ENCODE measurements at places on chromosomes 13 and 19.

GRCh38 chr13:111177081-111177711 is 62.1 kb downstream of the ARHGEF7 start:
- no peak for DNase-seq

DNA sequence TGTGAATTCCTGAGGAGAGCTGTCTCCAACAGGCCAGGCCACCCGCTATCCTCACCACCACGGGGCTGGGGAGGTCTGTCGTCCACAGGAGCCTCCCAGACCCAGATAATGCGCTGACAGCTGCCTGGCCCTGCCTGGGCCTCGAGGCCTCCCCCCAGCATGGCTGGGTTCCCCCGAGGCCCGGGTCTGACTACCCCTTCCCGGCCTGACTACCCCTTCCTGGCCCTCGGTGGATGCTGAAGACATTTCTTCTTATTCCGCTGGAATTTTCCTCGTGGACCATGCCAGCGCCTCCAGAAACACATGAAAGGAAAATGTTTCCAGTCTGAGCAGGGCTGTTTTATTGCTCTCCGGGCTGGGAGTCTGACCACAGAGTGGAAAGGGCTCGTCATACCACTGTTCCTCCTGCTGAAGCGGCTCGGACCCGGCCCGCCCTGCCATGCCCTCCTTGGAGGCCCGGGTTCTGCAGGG is 16.8 kb upstream of the COMP start:
- peak; percentile 47 for DNase-seq

GRCh38 chr19:29861574-29861973 is 49.8 kb downstream of the CCNE1 start:
- DNase-seq: no peak

- no peak for DNase-seq
Measured at GRCh38 chr13:83440465-83440864, 441.8 kb downstream of the SLITRK1 start.

- DNase-seq: no peak
Measured at GRCh38 chr19:4687396-4687795, 17.3 kb upstream of the MYDGF start.

DNA sequence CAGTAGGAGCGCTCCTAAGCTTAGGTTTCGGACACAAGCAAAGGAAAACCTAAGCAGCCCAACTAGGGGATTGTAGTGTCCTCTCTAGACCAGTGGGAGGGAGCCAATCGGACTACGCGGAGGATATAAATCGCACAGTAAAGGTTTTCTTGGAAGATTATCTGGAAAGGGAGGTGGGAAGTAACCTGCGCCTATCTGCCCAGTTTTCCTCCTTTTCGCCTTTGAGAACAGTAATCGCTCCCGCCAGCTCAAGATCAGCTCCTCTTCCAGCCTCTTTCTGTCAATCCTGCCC is 456 bp upstream of the RAB4B start:
- no peak for DNase-seq

GRCh38 chr13:100790405-100790804 is 115.8 kb upstream of the TMTC4 start:
- DNase-seq: no peak

DNA sequence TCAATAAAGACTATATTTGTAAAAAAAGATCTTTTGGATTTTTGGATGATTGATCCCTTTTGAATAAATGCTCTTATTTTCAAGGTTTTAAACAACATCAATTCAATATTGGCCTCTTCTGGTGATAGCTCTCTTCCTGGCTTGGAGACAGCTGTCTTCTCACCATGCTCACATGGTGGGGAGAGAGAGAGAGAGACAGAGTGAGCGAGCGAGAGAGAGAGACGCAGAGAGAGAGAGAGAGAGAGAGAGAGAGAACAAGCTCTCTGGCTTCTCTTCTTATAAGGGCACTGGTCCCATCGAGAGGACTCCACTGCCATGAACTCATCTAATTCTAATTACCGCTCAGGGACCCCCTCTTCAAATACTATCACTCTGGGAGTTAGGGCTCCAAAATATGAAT is 32.1 kb upstream of the FARP1 start:
- no peak for DNase-seq

DNA sequence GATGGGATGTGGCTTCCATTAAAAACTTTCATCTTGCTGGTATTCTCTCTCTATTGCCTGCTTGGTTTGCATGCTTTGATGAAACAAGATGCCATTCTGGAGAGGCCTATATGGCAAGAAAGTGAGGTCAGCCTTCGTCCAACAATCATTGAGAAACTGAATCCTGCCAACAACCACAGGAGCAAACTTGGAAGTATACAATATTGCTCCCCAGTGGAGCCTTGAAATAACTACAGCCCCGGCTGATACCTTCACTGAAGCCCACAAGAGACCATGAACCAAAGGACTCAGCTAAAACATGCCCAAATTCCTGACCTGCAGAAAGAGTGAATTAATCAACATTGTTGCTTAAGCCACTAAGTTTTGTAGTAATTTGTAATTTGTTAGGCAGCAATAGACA is 82.5 kb upstream of the FGF14 start:
- no peak for DNase-seq

DNA sequence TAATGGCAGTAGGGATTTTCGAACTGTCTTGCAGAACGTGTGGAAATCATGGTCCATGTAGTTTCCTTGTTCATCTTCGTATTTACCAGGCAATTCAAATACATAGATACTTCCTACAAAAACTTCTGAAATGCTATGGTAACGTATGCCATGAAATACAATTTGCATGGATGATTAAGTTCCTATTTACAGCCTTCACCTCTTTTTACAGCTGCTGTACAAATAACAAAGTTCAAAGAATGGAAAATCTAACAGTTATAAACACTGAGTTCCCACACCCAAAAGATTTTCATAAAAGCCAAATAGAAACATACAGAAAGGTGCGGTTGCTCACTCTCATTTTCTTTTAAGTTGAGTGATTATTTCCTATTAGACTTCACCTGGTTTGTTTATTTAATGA is 115.8 kb upstream of the TNFSF11 start:
- DNase-seq: no peak

DNA sequence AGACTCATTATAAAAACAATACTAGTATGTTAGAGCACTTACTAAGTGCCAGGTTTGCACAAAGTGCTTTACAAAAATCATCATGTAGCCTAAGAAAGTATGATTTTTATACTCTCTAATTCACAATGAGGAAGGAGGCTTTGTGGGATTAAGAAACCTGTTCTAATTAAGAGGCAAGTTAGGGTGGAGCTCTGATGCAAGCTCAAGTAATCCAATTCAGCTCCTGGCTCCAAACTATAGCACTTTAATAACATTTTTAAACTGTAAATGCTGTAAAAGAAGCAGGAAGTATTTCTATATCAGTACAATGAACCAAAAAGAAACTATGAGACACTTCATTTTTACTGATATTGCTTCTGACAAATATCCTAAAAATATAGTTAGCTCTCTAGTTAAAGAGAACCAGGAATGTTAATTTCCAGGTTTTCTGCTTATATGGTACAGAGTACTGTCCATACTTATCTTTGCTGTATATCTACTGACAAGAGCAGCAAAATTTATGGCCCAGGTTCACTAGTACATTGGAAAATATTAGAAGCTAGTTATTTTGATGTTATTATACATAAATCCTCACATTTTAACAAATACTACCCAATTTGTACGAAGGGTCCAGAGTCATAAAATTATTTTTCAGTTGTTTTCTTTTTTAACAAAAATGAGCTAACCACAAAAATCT is 482.0 kb downstream of the DIAPH3 start:
- no peak for DNase-seq

- peak; percentile 1 for DNase-seq
Measured at GRCh38 chr19:43651758-43652545, 12.3 kb upstream of the CADM4 start.

- DNase-seq: no peak
Measured at GRCh38 chr13:31996601-31997000, 35.0 kb upstream of the FRY start.

DNA sequence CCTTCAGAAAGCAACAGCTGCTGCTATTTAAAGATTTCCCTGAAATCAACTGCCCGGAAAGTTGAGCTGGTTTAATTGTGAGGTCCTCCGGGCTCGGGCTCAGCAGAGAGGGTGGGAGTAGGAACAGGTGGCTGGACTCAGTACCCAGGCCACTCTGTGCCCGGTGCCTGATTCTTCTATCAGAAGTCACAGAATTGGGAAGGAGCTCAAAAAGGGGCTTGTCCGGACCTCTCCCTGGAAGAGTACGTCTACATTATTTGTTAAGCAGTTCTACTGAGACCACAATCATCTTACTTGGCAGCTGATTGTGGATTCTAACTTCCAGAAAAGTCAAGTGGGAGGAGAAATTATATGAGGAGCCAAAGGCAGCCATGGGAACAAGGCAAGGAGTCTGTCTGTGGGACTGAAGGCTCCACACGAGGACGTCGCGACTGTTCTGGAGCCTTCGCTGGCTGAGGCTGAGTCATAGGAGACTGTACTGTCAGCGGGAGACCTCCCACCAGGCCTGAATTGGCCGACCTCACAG is 91.7 kb upstream of the ANKRD10 start:
- DNase-seq: peak; percentile 74

- DNase-seq: no peak
Measured at GRCh38 chr13:63731896-63732295, 2316.2 kb upstream of the PCDH20 start.

DNA sequence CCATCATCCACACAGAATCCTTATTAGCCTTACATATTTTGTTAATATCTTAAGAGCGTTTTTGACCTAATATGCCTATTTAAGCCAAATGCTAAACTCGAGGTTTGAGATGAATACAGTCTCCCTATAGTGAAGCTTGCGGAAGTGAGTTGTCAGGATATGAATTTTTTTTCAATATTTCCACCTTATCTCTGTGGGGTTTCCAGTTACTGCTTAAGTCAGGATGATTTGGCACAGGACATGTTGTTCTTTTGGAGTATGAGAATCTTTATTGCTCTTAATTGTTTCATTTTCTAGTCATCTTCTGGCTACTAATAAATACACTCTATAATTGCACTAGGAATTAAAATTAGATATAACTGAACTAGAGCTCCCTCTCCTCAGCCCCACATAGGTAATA is 44.2 kb upstream of the GPC6 start:
- DNase-seq: no peak
